ENCODE measurements at places on chromosomes 5 and 9.

- DNase-seq, result no peak
Measured at GRCh38 chr9:91006046-91006445, 204.4 kb downstream of the SYK start.

GRCh38 chr5:93930098-93930497, 188.7 kb upstream of the POU5F2 start:
- DNase-seq, result no peak

GRCh38 chr5:26763215-26763614, 275.2 kb downstream of the CDH9 start:
- no peak for DNase-seq

GRCh38 chr5:132429463-132430440, 60.2 kb downstream of the SLC22A5 start:
- DNase-seq, result no peak

DNA sequence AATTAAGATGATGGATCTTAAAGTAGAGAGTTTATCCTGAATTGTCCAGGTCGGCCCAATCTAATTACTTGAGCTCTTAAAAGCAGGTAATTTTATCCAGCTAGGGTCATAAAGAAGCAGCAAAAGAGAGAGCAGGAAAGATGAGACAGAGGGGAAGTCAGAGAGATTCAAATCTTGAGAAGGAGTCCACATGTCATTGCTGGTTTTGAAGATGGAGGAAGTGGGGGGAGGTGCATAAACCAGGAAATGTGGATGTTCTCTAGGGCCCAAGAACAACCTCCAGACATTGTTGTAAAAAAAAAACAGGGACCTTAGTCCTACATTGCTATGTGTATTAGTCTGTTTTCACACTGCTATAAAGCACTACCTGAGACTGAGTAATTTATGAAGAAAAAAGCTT, 66.4 kb downstream of the SLCO4C1 start:
- DNase-seq, result no peak

- no peak for DNase-seq
Measured at GRCh38 chr5:55456216-55456895, 78.4 kb downstream of the PLPP1 start.

GRCh38 chr5:151651997-151652645, 34.6 kb downstream of the SPARC start:
- DNase-seq, result peak; percentile 87

DNA sequence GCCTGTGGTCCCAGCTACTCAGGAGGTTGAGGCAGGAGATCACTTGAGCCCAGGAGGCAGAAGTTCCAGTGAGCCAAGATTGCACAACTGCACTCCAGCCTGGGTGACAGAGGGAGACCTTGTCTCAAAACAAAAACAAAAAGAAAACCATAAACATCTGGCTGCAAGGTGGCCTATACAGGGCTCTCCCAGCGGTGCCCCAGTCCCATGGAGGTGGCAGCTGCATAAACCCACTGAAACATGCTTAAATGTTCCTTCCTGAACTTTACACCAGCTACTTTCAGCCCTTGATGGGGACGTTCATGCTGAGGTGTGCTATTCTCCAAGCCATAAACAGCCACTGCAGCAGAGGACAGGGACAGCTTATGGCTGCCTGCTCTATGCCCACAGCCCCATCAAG, 35.6 kb downstream of the DROSHA start:
- no peak for DNase-seq

DNA sequence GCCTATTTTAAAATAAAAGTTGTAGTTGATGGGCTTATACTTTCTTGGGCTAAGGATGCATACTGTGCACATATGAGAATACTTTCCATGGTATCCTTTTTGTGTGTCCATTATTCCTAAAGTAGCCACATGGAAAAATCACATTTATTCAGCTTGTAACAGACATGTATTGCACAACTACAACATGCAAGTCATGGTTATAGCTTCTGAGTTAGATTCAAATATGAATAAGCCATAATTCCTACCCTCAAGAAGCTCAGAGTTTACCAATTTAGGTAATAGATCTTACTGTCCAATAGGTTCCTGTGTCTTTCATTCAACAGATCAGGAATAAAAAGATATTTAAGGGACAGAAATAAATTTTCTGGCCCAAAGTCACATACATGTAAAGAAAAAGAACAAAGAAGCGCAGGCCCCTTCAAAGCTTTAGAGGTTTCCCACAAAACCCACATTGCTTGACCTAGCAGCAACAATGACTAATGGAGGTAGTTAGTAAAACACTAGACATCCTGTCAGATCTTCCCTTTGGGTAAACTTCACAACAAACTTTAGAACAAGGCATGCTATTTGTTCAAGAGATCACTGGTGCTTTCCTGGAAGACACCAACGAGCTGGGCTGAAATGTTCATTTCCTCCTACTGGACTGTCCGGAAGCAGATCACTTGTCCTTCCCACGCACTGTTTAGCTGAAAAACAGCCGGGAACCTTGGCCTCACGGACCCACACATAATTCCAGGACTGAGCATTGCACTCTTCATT, 78.4 kb upstream of the ITGA1 start:
- no peak for DNase-seq

- no peak for DNase-seq
Measured at GRCh38 chr9:36193023-36193422, 2.3 kb downstream of the CLTA start.

GRCh38 chr5:79932510-79933504, 58.3 kb downstream of the MTX3 start:
- no peak for DNase-seq

DNA sequence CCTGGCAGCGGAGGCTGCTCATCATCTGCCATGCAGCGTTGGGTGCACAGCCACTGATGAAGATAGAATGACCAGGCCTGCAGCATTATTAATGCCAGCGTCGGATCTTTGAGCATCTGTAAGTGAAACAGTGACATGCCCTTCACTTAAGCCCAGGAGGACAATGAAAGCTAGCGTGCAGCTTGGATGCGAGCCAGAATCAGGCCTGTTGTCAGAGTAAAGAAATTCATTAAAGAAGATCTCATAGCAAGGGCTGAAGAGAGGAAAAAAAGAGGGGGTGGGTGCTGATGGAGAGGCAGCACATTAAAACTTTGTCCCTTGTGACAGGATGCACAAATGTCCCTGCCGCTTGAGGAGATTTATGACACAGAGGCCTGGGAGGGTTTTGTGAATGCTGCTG, 186.1 kb upstream of the MAST4 start:
- DNase-seq, result no peak

GRCh38 chr5:77981820-77982219, 205.7 kb upstream of the TBCA start:
- DNase-seq, result no peak

Measured in pons (tissue), 1 donor.